ENCODE measurements at places on chromosomes 16 and 17.
A peak's percentile ranks its signal among the peaks of the same experiment; 100 is the strongest.

GRCh38 chr16:55274391-55274790 lies 49.6 kb upstream of the IRX6 start:
- no peak for DNase-seq

GRCh38 chr16:75351183-75351582 lies 82.1 kb downstream of the CFDP1 start:
- DNase-seq = no peak

DNA sequence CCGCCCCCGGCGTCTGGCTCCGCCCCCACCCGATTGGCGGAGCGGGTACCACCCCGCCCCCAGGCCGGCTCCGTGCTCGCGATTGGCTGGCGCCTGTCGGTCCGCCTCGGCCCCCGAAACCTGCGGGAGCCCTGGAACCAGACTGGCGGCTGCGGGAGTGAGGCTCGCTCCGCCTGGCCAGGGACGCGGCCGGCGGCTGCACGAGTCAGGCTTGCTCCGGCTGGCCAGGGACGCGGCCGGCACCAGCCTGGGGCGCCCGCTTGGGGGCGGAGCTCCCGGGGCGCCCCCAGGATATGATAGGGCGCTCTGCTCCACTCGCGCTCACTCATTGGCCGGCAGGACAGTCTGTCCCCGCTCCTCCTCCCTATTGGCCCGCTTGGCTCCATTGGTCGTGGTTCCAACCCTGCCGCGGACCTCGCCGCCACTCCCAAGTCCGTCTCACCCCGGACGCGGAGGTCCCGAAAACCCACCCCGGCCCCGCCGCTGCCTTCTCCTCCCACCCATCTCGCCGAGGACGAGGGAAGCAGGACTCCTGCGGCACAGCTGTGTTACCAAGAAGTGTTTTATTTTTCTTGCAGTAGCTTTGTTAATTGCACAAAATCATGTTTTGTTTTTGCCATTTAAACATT lies 340 bp upstream of the ROGDI start:
- peak; percentile 93 for DNase-seq

- no peak for DNase-seq
Measured at GRCh38 chr17:5971969-5972368, 98.2 kb upstream of the WSCD1 start.

DNA sequence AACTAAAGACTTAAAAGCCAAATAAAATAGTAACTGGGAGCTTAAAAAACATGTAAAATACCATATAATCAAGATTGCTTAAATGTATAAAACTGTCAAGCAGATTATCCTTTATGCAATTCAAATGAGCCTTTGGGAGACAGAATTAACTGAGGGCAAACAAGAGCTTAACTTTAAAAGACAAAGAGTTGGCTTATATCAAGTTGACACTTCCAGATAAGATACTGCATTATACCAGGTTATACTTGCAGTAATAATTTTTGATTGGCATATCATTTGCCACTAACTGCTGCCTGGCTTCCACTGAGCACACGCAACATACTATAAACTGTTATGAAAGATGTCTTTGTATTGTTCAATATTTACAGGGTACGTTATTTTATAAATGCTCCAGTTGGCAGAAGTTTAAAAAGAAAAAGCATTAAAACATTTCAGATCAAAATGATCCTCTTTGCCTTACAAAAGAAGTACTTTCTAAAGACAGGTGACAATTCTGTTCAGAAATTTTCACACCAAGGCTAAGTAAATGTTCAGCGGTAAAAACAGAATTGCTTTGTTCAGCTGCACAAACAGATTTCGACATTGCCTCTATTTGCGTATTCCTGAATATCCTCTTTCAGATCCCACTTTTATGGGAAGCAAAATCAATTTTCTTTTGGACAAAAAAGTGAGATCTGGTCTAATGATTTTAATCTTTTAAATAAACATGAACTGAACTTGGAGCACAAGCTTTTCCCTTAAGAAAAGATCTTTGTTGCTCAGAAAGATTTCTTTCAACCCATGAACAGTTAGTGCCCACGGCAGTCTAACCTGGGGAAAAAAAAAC lies 50.7 kb downstream of the TOX3 start:
- DNase-seq = no peak

DNA sequence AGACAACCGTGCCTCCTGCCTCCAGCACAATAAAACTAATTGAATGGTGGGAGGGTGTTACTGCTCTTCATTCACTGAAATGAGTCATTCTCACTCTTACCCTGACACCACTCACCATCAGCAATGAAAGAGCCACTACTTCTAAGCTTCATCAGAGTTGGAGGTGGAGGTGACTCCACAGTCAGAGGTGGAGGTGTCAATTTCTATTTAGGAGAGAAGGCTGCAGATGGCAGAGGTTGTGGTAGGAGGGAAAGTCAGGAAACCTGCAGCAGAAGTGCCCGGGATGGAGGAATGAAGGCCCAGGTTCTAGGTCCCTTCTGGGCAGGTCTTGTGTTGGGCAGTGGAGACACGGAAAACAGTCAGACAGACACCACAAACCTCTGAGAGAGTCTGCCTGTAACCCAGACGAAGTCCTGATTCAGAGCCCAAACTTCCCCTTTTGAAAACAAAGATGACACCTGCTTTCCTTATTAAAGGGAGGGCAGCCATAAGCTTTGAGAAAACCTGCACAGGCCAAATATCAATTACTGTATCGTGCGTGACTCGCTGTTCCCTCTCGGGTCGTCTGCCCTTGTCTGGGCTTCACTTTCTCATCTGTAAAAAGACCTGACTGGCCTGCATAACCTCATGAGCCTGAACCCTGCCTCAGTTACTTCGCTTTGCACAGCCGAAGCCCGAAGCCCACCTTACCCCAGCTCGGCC lies 668 bp downstream of the ATPAF2 start:
- DNase-seq = no peak

DNA sequence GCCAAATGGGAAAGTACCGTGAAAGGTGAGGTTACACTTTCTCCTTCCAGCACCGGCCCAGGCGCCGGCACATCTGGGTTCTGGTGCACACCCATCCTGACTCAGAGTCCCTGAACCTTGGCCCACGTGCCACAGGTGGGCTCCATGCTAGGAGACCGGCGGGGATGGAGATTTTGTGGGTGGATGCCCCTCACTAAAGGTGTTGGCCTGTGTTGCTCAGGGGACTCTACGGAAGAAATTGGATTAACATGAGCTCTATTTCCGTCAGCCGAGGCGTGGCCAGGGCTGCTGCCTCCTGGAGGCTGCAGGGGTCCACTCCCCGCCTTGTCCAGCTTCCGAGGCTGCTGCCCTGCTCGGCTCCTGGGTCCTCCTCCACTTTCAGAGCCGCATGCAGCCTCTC lies 30.8 kb downstream of the FBXO31 start:
- no peak for DNase-seq
